ENCODE measurements at places on chromosomes 12 and 14.

- DNase-seq = no peak
Observed at GRCh38 chr14:21263284-21264024, 5.8 kb downstream of the HNRNPC start.

DNA sequence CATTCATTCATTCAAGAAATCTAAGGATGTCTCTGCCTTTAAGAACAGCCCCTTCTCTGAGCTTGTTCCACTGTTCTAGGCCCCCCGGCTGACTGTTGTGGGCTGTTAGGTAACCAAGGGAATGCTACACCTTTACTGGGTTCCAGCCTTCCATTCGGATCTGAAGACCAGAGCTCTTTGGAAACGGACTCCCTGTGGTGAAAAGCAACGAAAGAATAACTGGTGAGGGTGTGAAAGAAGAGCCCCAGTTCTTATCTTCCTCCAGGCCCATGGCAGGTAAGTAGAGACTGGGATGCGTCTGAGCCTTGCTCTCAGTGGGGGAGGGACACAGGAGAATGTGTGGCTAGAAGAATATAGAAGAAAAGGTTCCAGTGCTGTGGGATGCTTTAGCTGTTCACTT is 207.4 kb downstream of the TMEM132D start:
- no peak for DNase-seq

DNA sequence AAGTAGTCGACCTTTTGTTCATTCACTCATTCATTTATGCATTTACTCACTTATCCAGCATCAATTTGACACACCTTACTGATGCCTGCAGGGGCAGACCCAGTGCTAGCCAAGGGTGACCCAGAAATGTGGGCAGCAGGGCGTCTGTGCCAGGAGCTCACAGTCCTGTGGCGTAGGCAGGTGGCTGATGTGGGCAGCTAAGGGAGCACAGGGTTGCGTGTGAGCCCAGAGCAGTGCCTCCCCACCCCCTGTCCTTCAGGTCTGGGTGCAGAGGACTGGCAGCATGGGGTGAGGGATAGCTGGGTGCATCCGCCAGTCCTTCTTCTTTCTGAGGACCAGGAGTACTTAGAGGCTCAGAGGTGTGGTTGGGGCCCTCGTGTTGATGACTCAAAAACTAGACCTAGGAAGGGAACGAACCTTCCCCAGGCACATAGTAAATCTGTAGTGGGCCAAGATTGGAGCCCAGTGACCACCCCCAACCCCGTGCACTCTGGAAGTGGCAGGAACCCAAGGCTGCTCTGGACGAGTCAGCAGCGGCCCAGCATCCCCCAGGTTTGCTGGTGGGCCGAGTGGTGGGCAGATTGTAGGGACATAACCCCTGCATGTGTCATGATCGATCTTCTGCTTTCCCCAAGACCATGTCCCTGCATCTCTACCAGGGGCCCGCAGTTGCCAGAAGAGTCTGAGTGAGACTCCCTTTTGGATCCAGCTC is 63.9 kb downstream of the BEGAIN start:
- DNase-seq = no peak

DNA sequence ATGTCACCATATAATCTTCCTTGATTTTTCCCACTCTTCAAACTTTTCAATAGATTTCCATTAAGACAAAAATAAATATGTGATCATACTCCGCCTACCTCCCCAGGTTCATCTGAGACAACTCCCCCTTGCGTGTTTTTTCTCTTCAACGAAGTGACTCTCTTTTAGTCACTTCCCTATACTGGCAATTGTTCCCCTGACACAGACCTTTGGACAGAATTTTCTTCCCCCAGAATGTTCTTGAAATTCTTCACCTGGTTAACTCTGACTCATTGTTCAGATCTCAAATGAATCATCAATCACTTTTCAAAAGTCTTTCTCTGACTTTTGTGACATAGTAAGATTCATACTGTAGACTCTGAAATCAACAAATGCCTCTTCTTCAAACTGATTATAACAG is 727.3 kb upstream of the LMO3 start:
- no peak for DNase-seq

- DNase-seq = no peak
Observed at GRCh38 chr14:72480464-72481243, 413.2 kb downstream of the DPF3 start.

- no peak for DNase-seq
Observed at GRCh38 chr14:87184180-87184579, 808.8 kb downstream of the GALC start.

DNA sequence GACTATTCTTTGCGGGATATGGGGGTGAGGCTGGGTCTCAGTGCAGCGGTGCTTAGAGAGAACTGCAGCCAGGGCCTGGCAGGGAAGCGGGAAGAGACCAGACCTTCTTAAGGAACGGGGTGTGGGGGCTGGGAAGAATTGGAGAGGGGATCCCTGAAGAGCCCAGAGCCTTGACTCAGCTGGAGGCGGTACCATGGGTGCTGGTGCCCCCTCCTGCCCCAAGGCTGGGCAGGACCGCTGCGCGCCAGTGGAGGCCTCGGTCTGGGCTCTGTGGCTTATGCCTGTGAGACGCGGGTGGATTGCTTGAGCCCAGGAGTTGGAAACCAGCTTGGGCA is 1.3 kb upstream of the RNU7-1 start:
- DNase-seq = no peak

DNA sequence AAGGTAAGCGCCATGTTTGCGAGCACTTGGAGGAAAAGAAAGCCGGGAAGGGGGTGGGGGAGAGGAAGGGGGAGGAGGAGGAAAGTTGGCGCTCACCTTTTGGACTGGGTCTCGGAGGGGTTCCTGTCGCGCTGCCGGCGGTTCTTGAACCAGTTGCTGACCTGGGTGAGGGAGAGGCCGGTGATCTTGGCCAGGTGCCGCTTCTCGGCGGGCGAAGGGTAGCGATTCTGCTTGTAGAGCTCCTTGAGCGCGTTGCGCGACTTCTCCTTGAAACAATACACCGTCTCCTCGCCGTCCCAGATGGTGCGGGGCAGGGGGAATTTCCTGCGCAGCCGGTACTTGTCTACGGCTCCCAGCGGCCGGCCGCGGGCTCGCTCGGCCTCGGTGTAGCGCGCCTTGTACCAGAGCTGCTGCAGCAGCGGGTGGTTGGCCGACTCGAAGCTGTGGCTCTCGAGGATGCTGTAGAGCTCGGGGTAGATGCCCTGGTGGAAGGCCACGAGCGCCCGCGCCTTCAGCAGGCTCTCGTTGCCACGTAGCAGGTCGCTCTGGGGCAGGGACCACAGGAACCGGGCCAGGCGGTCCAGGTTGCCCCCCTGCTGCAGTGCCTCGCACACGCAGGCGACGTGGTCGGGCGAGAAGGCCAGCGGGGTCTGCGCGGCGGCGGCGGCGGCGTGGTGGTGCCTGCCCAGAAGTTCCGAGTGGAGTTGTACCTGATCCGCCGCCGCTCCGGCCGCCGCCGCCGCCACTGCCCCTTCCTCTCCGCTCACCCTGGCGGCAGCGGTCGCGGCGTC is 840 bp downstream of the SIX4 start:
- no peak for DNase-seq

DNA sequence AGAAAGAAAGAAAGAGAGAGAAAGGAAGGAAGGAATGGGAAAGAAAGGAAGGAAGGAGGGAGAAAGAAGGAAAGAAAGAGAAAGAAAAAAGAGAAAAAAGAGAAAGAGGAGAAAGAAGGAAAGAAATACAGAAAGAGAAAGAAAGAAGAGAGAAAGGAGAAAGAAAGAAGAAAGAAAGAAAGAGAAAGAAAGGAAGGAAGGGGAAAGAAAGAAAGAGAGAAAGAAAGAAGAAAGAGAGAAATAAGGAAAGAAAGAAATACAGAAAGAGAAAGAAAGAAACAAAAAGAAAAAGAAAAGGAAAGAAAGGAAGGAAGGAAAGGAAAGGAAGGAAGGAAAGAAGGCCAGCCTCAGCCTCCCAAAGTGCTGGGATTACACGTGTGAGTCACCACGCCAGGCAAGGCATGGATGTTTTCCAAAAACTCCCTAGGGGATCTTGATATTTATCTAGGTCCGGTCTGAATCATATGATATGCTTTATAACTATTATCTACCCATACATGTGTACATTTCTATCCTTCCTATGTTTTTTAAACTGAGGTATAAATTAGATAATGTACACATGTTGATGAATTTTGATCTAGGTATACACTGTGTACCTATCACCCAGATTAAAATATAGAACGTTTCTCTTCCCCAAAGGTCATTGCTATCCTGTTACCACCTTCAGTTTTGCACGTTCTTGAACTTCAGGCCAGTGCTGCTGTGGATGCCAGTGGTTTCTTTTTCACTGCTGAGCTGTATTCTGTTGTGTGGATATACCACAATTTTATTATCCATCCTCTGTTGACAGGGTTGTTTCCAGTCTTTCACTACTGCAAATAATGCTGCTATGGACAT is 177.9 kb downstream of the RBM19 start:
- no peak for DNase-seq

DNA sequence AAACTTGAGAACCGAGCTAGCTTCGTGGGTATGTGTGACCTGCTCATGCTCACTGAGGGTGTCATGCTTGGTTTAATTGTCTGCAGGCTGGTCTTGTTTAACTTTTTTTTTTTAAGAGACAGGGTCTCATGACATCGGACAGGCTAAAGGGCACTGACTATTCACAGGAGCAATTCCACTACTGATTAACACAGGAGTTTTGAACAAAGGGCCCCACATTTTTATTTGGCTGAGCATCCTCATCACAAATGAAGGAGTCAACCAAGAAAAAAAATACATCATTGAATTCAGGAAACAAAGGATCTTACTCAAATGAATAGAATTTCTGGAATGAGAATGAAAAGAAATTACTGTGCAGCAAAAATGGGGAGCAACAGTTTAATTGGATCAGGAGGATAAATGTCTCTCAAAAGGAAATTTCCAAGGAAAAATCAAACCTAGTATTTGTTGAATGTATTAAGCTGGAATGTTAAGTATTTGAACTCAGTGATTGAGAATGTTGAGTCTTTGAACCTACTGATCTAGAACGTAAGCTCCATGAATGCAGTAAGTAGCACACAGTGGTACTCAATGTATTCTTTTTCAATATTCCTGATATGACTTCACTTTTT is 20.8 kb upstream of the PYROXD1 start:
- DNase-seq = no peak

- no peak for DNase-seq
Observed at GRCh38 chr12:16560273-16560672, 45.7 kb downstream of the LMO3 start.

GRCh38 chr14:25118671-25119070 is 68.7 kb upstream of the STXBP6 start:
- no peak for DNase-seq

DNA sequence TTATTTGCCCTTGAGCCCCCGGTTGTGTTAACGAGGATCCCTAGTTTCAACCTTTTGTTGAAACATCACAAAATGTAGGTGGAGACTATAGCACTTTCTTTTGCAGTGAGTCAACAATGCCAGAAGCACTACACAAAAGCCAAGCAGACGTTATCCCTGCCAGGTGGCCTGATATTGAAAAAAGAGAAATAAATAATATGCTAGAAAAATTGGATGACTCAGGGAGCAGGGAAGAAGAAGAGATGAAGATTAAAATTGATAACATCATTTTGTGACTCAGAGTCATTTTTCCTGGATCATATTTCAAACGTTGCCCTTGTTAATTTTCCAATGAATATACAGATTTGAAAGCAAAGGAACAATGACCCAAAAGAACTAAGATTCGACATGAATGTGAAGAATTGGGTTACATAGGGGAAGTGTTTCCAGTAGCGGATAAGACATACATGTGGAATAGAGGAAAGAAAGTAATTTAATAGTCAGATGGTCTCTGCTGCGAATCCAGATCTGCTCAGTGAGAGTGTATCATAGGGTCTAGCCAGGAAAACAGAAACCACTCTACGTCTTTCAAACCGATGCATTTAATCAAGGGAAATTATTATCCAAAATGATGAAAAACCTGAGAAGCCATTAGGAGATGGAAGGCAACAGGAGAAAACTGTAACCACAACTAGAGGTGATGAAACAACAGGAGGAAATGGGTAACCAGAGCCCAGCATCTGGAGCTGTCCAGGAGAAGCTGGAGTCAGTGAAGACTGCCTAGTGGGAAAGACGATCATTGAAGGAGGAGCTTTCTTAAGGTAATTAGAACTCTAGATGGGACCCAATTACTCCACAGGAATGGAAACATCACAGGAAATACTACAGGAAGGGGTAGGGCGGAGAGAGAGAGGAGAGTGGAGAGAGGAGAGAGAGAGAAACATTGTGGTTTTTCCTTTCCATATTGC is 57.9 kb downstream of the RERG start:
- no peak for DNase-seq

DNA sequence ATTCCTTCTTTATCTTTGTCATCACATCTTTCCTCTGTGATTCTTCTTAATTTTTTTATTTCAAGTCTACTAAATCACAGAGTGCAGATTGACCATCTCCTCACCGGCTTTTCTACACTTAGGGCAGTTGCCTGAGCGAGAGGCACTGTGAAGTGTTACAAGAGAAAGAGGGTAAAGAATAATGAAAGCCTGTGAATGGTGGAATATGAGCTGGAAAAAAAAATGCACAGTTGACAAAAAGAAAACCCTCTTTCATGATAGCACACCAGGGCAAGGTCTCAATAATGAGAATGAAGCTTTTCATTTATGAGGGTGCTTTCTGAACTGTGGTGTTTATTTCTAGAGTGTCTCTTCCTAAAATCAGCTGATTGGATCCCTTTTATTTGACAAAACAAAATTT is 106.2 kb upstream of the PDE3A start:
- no peak for DNase-seq

DNA sequence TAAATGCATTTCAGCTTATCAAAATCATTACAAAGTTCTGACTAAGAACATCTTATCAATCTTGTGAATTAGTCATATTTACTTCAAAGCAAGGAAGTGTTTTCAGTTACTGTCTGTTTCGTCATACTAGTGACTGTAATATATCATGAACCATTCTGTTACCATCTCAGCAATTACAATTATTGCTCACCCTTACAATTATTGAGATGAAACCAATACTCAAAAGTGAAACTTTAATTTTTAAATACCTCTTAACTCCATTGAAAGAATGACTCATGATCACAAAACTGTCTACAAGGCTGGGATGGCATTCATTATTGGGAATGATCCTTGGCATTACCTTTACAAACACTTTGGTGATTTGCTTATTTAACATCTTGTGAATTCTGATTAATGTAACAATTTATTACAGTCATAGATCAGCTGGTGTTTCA is 90.3 kb downstream of the RPS6KA5 start:
- no peak for DNase-seq

DNA sequence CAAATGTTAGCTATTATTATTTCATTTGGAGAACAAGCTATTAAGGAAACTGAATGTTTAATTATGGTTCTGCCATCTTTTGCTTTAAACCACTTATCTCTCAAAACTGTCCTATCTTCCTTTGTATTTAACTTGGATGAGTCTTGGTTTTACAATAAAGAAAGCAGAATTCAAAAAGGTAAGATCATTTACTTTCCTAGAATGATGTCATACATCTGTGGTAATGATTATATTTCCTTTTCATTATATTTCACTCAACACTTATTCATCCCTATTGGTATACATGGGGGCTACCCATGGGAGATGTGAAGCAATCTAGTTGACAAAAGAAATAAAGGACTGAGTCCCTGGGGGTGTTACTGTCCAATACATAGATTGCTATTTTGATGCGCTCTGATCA is 456.7 kb downstream of the ZFP36L1 start:
- DNase-seq = no peak

GRCh38 chr12:87216436-87216835 is 812.8 kb downstream of the C12orf50 start:
- no peak for DNase-seq
